ENCODE measurements at places on chromosomes 2 and 18.

DNA sequence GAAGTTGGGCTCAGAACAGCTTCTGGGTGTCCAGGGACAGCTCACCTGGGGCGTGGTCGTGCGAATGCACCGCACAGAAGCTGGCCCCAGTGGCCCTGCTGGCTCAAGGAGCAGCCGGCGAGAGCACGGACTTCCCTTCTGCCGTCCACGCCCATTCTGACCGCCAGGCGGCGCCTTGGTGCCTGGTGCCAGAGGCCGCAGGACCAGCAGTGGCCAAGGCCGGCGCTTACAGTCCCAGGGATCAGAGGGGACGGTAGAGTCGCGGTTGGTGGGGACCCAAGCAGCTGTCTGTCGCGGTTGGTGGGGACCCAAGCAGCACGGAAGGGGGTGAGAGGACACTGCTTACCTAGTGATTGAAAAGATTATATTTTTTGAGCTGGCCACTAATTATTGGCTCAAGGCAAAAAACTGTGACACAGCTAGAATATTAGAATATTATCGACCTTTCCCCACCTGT, 25.7 kb downstream of the NPPC start:
- peak; percentile 25 for DNase-seq

GRCh38 chr2:64646007-64646880, 7.5 kb downstream of the SERTAD2 start:
- peak; percentile 80 for DNase-seq

DNA sequence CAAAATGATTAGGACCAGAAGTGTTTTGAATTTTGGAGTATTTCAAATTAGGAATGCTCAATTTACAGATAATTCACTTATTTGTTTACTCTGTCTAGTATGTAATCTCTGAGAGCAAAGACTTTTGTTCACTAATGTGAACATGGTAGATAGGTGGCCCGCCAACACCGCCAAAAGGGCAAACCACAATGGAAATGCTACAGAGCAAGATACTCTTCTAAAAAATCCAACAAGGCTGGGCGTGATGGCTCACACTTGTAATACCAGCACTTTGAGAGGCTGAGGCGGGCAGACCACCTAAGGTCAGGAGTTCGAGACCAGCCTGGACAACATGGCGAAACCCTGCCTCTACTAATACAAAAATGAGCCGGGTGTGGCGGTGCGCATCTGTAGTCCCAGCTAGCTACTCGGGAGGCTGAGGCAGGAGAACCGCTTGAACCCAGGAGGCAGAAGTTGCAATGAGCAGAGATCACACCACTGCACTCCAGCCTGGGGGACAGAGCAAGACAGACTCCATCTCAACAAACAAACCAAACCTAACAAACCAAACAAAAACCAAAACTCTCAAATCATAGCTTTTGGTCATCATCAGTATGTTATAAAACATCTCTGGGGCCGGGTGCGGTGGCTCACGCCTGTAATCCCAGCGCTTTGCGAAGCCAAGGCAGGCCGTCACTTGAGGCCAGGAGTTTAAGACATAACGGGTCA, 2.4 kb downstream of the CCT4 start:
- no peak for DNase-seq

DNA sequence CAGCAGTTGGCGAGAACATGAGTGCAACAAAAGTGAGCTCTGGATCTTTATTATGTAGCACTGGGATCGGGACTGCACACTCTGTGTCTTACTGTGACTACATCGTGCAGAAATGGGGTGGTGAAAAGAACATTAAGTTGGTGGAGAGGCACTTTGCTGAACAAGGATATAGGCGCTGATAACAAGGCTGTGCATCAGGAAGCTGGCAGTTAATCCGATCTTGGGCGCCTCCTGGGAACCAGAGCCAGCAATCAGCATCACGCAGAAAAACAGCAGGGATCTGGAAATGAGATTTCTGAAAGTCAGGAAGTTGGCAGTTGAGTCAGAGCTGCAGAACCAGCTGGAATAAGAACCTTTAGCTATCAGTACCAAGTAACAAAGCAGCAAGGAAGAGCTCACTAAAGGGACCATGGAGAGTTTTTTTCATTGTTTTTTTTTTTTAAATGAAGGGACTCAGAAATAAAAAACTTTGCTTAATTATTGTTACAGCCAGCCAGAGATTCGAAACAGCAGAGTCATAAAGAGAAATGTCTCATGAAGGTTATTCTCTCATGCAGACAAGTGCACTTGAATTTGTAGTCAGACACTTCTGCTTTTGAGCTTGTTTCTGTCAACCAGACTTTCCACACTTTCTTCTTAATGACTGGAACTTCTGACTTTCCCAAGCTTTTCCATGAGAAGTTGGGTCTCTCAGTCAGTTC, 22.8 kb upstream of the MYO3B start:
- DNase-seq = no peak

DNA sequence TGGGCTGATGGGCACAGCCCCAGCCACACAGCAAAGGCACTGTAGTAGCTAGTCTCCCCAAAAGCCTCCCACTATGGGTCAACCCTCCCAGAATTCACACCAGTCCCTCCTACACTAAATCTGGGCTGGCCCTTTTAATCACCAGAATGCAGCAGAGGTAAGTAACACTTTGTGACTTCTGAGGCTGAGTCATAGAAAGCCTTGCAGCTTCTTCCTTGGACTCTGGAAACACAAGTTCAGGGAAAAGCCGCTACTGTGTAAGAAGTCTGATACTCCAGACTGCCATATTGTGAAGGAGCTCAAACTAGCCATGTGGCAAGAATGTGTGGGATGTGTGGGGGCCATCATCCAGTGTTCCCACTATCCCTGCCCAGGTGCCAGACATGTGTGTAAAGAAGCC, 19.0 kb upstream of the SIX2 start:
- no peak for DNase-seq

- no peak for DNase-seq
Observed at GRCh38 chr18:427005-427404, 73.5 kb downstream of the COLEC12 start.

GRCh38 chr2:240350696-240351087, 84.8 kb upstream of the GPC1 start:
- DNase-seq = no peak

DNA sequence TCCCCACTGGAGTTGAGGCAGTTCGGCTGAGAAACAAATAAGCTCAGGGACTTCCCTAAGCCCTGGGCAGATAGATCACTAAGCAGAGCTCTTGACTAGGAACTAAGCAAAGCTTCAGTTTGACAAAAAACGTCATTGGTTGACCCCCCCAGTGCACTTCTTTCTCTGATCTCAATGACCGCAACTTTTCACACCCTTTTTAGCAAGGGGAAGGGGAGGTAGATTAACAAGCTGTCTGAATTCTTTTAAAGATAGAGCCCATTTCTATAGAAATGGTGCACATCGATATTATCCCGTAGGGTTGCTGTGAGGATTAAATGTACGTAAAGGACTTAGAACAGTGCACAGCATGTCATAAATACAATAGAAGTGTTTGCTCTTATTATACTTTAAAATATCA, 42.5 kb downstream of the PIEZO2 start:
- DNase-seq = no peak

GRCh38 chr2:216950547-216950946, 90.7 kb upstream of the TNP1 start:
- DNase-seq = no peak

GRCh38 chr2:181128199-181128598, 147.8 kb downstream of the UBE2E3 start:
- DNase-seq = no peak

DNA sequence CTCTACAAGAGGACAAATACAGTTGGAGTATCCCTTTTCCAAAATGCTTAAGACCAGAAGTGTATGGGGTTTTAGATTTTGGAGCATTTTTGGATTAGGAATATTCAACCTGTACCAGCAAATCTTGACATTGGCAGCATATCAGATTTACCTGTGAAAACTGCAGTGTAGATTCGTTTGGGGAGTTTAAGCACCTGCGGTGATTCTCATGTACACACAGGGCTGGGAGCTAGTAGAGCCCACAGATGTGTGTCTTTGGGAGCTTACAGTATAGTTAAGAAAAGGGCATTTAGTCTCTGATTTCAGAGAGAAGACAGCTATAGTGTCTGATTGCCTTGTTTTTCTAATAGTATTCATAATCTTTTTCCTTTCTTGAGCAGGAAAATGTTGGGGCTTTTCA, 30.1 kb downstream of the PTCD3 start:
- no peak for DNase-seq

DNA sequence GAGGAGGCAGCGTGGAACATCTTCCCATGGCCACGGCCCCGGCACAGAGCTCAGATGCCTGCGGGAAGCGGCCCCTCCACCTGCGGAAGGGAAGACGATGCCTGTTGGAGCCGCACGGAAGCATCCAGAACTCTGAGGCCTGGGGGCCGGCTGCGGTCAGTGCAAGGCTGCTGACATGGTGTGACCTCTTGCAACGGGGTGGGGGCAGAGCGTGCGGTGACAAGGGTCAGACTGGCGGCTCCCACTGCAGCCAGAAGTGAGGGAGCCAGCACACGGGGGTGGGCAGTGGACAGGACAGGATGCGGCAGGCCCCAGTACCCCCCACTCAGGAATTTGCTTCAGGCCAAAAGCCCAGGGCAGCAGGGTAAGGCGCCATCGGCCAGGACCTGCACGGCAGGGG, 48.8 kb downstream of the SLC66A2 start:
- no peak for DNase-seq

- no peak for DNase-seq
Observed at GRCh38 chr18:46867367-46868143, 49.8 kb downstream of the PIAS2 start.

- no peak for DNase-seq
Observed at GRCh38 chr2:183242937-183243336, 118.7 kb downstream of the NUP35 start.

- DNase-seq = no peak
Observed at GRCh38 chr2:186347472-186347871, 138.6 kb upstream of the ZC3H15 start.

DNA sequence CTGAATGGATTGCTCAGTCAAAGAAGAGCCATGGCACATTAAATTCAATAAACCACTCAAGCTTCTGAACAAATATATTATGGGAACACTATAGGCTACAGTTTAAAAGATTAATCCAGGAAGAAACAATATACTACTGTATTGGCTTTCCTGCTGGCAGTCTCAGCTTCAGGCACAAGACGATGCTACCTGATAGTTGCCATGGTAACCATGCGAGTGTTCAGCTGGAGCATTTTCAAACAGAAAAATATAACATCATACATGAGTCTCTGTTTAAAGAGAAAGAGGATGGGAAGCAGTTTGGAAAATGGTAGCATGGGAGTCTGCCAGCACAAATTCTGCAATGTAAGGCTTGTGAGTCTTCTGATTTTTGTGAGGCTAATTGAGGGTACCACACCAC, 65.9 kb upstream of the CPO start:
- DNase-seq = no peak

DNA sequence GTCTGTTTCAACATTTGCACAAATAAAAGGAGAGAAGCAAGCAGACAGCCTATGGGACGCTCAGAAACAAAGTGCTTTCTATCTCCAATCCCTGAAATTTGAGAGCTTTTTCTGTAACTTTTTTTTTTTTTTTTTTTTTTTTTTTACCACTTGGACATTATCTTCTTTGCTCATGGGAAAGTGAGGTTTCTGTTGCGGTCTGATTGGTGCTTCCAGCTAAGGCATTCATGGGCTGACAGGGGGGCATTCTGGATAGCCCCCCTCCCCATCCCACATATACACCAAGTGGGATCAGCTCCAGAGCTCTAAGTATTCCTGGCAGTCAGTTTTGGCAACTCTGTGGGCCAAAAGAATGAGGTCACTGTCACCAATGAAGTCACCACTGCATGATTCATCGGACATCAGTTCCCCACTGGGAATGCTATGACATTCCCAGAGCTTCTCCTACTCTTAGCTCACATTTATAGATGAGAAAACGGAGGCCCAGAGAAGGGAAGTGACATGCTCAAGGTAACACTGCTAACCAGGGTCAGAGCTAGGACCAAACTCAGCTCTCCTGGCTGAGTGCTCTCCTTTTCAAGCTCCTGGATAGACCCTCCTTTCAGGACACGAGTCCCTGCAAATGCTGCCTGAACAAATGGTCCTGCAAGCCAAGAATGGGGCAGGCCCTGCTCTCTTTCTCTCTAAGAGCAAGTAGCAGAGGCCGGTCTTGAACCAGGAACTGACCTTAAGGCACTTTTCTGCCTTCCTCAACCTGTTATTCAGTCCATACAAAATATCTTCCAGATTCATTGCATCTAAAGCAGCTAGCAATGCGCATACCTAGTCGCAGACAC, 61.3 kb downstream of the TMEM247 start:
- DNase-seq = no peak

DNA sequence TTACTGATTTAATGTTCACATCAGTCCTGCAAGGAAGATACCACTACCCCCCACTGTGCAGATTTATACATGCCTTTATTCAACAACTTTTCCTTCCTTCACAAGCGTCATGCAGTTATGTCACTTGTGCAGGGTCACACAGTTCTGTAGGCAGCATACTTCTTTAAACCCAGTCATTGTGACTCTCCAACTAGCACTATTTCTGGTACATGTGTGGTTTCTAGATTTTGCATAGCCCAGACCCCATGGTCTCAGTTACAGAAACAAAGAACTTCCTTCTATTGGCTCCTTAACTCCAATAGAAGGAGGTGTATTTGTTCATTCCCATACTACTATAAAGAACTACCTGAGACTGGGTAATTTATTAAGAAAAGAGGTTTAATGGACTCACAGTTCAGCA, 333.1 kb downstream of the ZNF516 start:
- DNase-seq = no peak

- DNase-seq = no peak
Observed at GRCh38 chr2:167489325-167489724, 601.0 kb downstream of the XIRP2 start.

DNA sequence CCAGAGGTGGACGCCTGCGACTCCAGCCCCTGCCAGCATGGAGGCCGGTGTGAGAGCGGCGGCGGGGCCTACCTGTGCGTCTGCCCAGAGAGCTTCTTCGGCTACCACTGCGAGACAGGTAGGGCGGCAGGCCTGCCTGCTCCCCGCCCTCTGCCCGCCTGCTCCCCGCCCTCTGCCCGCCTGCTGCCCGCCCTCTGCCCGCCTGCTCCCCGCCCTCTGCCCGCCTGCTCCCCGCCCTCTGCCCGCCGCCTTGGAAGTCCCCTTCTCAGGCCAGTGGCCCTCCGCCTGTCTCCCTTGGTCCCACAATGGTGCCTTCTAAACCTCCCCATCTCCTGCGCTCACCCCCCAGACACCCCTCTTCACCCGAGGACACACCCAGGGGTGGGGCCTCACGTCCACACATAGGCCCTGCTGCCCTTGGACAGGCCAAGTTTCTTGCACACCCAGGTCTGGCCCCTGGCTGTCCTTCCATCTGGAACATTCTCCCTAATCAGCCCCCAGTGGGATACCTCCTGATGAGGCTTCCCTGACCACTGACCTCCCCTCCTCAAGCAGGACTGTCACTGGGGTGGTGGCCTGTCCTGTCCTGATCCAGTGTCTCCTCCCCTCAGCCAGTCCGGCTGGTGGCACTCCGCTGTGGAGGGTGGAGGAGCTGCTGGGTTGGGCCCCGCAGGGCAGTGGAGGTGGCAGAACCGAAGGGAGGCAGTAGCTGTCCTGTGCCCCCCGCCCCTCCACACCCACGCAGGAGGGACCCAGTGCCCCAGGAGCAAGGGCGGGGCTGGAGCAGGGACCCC, 37.9 kb downstream of the MTERF4 start:
- peak; percentile 18 for DNase-seq

DNA sequence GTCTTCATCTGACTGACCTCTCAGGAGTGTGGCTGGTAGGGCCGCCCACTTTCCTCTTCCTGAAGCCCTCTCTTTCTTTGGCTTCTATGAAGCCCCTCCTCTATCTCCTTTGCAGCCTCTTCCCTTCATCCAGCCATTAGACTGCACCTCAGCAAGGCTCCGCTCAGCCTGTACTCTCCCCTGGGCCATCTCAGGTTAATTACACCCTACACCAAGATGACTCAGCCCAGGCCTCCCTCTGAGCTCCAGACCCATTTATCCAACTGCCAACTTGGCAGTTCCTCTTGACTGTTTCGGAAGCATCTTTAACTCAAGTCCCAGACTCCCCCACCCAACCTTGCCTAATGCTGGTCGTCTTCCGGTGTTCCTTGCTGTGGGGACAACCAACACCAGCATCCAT, 5.8 kb upstream of the WNT6 start:
- no peak for DNase-seq
